ENCODE measurements at places on chromosomes 2 and 18. TPM values are rescaled to one million over a fixed set of nuclear protein-coding genes. Genes with fewer than 3 reads are reported as not detected.

KLHL30 gene
- total RNA-seq: not detected

ZRANB3 gene
- total RNA-seq: 7.6 TPM

TNS1 gene
- total RNA-seq: 4.4 TPM

SP5 gene
- not detected for total RNA-seq

SLC9A4 gene
- total RNA-seq: 0.05 TPM

CNRIP1 gene
- not detected for total RNA-seq

SH3RF3 gene
- total RNA-seq: 0.06 TPM

TNFRSF11A gene
- 9.7 TPM for total RNA-seq

COPS9 gene
- 80.4 TPM for total RNA-seq

SPATA3 gene
- total RNA-seq: 0.44 TPM

CACNB4 gene
- 0.23 TPM for total RNA-seq

All from activated CD8-positive, alpha-beta memory T cell treated with anti-CD3 and anti-CD28 coated beads, Interleukin-2, amount 10 ng/mL, durations not matched to agents 7 days and 5 days (primary cell).